Trophoblast cell (in vitro differentiated cells and primary cell): ENCODE measurements at places on chromosomes 5 and 9.

- no peak for DNase-seq
Observed at GRCh38 chr5:32812399-32812798, 101.3 kb downstream of the NPR3 start.

DNA sequence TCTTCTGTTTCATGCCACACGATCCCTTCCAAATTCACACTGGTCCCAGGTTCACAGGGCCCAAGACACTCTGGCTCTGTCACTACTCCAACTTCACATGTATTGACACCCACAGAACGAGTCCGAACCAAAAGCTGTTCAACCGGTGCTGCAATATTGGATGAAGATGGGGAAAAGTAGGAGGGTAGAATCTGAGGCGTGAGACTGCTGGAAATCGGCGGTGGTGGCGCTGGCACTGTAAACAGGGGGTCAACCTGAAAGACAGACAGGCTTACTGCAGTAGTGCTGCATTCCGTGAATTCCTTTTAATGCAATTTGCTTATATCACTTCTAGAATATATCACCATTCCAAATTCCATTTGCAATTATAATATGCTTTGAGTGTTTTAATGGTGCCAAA, 45.4 kb downstream of the ZNF608 start:
- DNase-seq = no peak

- DNase-seq = no peak
Observed at GRCh38 chr5:59069438-59070079, 486.7 kb downstream of the RAB3C start.

DNA sequence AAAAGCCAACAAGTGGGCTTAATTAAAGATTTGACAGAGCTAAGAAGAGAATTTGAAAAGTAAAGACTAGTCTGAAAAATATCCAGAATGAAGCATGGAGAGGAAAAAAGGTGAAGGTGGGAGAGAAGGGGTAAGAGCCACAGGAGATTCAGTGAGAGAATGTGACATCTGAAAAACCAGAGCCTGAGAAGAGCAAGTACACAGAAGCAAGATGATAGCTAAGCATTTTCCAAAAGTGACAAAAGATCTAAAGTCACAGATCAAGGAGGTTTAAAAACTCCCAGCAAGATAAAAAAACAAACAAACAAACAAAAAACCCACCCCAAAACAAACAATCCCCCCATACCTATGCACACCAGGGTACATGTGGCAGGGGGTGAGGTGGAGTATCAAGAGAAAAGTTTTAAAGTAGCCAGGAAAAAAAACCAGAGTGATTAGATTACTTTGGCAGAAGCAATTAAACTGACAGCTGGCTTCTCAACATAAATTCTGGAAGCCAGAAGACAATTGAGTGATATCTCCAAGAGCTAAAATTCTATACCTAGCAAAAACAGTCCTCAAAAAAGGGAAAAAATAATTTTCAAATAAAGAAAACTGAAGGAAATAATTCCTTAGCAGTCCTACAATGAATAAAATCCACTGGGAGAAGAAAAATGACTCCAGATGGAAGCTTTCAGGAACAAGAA, 111.4 kb downstream of the RAPGEF6 start:
- no peak for DNase-seq

GRCh38 chr5:115583474-115583873, 18.8 kb downstream of the TICAM2 start:
- DNase-seq = no peak

DNA sequence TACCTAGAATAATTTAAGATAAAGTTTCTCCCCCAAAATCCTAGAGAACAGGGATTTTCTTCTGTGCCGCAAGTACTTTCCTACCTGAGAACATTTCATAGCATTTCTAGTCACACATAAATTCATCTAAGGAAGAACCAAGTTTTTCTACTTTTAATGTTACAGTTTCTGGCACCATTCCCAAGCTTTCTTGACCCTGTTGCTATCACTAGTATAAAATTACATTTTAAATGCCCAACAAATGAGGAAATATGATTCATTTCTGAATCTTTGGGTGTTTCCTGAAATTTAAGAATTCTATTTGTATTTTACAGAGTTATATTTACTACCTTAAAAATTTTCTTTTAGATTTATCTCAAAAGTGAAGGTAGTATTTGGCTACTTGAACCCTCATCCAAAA, 137.8 kb downstream of the LPAR1 start:
- DNase-seq = no peak

DNA sequence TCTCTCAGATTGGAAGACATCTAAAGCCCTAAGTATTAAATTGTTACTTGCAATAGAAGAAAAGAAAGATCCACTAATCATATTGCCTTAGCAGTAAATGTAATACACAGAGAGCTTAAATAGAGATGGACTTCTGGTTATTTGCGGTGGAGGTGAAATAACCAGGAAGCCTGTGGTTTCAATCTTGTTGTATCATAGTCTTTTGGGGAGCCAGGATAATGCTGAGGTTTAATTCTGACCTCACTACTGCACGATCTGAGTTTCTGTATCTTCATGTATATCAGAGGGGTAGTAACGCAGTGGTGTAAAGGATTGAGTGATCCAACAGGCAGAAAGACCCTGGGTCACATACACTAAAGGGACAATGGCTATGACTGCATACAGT, 71.7 kb downstream of the ANKRD55 start:
- DNase-seq = no peak

GRCh38 chr5:14463629-14464028, 118.0 kb upstream of the OTULINL start:
- no peak for DNase-seq

- DNase-seq = no peak
Observed at GRCh38 chr5:43852279-43852678, 249.3 kb downstream of the NNT start.

- no peak for DNase-seq
Observed at GRCh38 chr5:40474250-40474649, 205.5 kb upstream of the PTGER4 start.

DNA sequence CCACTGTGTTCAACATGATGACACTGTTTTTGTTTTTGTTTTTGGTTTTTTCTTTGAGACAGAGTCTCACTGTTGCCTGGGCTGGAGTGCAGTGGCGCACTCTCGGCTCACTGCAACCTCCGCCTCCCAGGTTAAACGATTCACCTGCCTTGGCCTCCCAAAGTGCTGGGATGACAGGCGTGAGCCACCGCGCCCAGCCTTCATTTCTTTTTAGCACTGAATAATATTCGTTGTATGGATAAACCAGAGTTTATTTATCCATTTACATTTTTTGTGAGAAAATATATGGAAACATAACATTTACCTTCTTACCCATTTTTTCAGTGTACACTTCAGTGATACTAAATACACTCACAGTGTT, 4.2 kb downstream of the CARD19 start:
- DNase-seq = no peak

DNA sequence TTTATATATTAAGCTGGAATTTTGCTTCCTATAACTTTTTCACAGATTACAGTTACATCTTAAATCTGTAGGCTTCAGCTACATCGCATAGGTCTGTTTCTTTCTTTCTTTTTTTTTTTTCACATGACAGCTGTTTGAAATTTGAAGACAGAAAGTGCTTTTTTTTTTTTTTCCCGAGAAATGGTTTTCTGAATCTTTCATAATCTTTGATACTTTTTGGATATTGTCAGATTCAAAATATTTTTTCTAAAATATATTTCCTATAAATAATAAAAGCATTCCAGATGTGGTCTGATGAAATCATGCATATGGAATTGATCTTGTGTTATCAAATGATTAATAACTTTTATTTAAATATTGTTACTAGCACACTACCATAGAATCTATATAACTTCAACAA, 212.2 kb downstream of the TAF11L14 start:
- no peak for DNase-seq

GRCh38 chr5:74738406-74738805, 28.5 kb downstream of the GFM2 start:
- no peak for DNase-seq

DNA sequence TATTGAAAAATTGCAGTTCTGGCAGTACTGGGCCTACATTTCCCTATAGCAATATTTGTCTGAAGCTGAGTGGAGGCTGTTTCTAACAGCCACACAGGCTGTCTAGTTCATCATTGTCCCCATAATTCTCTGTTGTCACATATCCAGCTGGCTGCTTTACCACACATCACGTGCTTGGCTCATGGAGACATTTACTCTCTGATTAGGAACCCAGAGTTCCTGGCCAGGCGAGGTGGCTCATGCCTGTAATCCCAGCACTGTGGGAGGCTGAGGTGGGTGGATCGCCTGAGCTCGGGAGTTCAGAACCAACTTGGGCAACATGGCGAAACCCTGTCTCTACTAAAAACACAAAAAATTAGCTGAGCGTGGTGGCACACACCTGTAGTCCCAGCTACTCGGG, 81.4 kb downstream of the PGM5 start:
- DNase-seq = no peak

- no peak for DNase-seq
Observed at GRCh38 chr5:164191240-164191639, 685.8 kb downstream of the MAT2B start.

DNA sequence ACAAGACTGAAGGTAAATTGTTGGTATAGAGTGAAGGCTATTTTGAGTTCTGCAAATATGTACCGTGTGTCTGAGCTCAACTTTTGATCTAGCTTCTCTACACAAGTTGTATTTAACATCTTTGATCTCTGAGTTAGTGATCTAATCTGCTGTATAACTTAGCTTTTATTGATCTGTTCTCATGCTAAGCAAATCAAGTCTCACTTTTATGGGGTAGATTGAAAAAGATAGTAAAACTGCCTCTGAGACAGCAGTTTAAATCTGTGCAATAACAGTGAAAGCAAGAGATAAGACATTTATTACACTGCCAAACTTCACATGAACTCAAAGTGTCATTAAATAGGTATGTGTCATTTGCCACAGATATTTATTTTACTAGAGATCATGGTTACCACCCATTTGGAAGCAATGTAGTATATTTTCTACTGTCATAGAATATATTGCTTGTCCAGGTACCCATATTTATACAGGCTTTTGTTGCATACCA, 477.3 kb downstream of the ISL1 start:
- DNase-seq = no peak

GRCh38 chr9:38047301-38048251, 21.5 kb downstream of the SHB start:
- peak; percentile 72 for DNase-seq

- DNase-seq = no peak
Observed at GRCh38 chr9:13919401-13919800, 394.5 kb downstream of the NFIB start.

DNA sequence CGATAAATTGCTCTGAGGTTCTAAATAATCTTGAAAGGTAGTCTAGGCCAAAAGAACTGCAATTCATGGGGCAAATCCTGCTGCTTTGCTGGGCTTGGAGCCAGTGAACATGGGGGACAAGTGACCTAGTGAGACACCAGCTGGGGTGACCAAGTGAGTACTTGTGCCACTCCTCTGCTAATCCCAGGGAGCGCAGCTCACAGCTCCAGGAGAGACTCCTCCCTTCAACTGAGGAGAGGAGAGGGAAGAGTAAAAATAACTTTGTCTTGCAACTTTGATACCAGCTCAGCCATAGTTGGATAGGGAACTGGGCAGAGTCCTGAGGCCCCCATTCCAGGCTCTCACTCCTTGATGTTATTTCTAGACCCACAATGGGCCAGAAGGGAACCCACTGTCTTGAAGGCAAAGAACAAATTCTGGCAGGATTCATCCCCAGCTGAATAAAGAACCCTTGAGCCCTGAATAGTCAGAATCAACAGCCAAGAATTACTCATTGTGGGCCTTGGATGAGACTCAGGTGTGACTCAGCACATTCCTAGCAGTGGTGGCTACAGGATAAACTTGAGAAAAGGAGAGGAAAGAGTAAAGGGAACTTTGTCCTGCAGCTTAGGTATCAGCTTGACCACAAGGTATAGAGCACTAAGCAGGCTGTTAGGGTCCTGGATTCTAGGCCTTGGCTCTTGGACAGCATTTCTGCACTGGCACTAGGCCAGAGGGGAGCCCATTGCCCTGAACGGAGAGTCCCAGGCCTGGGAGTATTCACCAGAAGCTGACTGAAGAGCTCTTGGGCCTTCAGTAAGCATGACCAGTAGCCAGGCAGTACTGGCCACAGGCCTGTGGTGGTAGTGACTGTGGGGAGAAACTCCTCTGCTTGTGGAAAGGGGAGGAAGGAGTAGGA, 288.3 kb upstream of the CDH18 start:
- DNase-seq = no peak

DNA sequence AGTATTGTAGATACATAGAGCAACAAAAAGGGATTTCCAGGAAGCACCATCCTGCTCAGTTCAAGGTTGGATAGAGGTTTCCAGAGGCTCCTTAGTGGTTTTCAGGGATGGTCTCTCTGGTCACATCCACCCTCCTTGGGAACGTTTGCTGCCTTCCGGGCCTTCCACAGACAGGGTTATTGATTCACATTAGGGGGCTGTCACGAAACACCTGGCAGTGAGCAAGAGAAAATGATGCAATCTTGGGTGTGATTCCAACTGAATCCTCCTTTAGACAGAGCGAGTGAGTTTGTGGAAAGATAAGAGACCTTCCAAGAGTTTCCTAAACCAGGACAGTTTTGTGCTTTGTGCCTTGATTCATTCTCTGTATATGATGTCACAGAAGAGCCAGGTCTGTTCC, 43.8 kb upstream of the CTSL start:
- DNase-seq = no peak

DNA sequence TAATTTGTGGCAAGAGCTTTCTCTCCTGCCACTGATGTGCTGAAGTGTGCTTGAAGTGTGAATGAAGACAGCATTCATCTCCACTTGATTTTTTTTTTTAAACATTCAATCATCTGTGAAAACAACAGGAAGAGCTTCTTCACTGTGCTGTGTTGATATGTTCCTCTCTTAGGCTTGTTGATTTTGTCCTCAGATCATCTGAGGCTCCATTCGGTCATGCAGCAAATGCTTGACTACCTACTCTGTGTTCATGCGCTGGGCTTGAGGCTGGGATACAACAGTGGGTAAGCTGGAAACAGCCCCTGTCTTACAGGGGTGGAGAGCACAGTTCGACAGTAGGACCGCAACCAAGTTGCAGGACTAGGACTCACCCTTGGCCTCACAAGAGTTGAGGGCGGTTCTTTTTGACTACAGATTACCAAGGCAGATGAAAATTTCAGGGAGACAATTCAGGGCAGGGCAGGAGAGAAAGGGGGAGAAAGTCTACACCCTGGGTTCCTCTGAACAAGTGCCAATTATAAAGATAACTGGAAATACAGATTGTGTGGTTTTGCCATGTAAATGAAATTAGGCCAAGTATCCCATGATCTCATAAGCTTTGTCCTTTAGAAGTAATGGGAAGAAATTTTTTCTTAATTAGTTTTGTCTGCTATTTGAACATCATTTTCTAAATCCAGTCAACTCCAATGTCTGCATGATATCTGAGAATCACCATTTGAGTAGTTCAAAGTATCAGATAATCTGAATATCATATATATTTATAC, 31.0 kb upstream of the F2R start:
- no peak for DNase-seq

- DNase-seq = peak; percentile 33
Observed at GRCh38 chr9:133714606-133715294, 23.4 kb downstream of the SARDH start.
